ENCODE measurements at places on chromosomes 7 and 10.

- DNase-seq, result peak; percentile 16
These were observed 373.4 kb upstream of the PCDH15 start for GRCh38 chr10:55174419-55174818.

- DNase-seq, result peak; percentile 29
These were observed 1127.7 kb downstream of the REEP3 start for GRCh38 chr10:64648915-64649314.

GRCh38 chr10:95253007-95253406 is 37.8 kb downstream of the PDLIM1 start:
- no peak for DNase-seq

DNA sequence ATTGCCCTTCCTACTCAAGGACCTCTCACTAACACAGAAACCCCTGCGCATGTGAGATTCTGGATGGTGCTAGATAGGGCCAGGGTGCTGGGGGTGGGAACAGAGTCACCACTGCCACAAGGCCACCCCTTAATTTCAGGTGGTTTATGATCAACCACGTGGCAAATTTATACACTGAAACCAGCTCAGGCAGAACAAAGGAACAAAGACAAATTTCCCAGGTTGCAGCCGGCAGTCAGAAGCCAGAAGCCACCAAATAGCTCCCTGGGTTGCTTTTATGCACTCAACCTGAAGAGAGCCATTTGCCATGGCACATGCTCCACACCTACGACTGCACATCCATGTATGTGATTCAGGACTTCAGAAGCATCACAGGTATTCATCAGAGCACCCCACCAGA is 2.5 kb downstream of the VOPP1 start:
- DNase-seq, result no peak

- no peak for DNase-seq
These were observed 2.3 kb upstream of the ADCK2 start for GRCh38 chr7:140670343-140670935.

- no peak for DNase-seq
These were observed 143.5 kb upstream of the LRRN3 start for GRCh38 chr7:110947408-110947807.

DNA sequence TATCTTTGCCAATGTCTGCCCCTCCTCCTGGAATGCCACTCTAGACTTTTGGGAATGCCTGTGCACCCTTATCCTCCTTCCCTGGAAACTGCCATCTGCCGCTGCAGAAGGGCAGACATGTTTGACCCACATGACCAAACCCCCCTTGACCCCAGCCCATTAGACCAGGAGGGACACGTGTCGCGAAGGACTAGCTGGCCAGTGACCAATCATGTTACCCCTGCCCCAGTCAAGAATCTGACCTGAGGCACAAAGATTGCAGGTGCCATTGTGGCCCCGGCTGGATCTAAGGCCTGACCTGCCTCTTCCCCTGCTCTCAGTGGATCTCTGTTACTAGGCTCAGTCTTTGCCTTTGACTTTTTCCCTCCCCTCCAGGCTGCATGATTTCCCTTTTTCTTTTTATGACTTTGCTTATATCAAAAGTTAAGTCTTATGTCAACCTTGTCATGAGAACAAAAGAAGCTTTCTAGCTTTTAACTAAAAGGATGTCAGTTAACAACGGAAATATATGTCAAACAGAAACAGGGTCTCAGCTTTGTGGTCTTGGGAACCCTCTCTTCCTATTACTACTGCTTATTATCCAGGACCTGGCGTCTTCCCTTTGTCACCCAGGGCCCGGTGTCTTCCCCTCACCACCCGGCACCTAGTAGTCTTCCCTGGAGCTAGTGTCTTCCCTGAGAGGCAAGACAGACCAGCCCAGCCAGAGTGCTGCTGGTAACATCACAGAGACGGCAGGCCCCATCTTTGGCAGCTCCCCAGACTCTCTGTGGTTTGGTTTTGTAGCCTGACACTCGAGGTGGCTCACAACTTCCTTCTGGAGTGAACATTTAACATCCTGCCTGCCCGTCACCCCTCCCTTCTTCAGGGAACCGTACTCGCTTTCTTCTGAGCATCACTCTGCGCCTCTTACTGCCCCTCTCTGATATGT is 24.4 kb upstream of the PPIF start:
- DNase-seq, result no peak

DNA sequence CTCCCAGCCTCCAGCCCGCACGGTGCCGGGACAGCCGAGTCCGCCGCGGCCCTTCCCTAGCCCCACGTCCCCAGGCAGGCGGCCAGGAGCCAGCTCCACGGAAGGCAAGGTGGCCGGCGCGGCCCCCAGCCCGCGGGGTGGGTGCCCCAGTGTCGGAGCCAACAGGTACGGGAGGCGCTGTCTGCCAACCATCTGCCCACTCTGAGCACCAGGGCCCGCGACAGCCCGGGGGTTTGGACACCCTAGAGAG is 75.8 kb downstream of the CALN1 start:
- no peak for DNase-seq

GRCh38 chr7:36082216-36082615 is 70.8 kb upstream of the EEPD1 start:
- no peak for DNase-seq
